ENCODE measurements at places on chromosomes 5 and 9. TPM values are rescaled to one million over a fixed set of nuclear protein-coding genes. Genes with fewer than 3 reads are reported as not detected.

FGFR4 gene
- 35.4 TPM for total RNA-seq

CDH18 gene
- total RNA-seq, result 0.87 TPM

CARD9 gene
- 35.6 TPM for total RNA-seq

OBP2B gene
- not detected for total RNA-seq

PCDHA1 gene
- not detected for total RNA-seq

ZNF879 gene
- total RNA-seq, result 0.63 TPM

DNA sequence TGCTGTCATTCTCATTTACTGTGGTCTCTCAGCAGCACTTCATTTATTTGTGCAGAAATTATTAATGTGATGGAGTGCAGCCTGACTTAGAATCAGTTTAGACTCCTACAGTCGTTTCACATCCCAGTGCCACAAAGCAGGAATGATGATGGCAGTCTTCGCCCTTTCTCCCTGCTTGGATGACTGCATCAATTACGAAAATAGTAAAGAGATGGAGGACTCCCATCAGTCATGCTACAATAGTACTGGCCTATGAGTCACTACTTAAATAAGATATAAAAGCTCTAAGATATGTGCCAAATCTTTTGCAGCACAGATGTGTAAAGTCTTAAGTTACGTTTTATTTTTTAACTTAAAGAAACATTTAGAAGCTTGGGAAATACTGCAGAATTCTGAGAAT is 263.9 kb downstream of the CHSY3 start:
- H3K4me1 ChIP-seq, result no peaks in the 10 kb centered on the region
- H3K27me3 ChIP-seq, result no peaks in the 10 kb centered on the region
- H3K36me3 ChIP-seq, result no peaks in the 10 kb centered on the region
- H3K4me3 ChIP-seq, result no peak overlapping the region

DNA sequence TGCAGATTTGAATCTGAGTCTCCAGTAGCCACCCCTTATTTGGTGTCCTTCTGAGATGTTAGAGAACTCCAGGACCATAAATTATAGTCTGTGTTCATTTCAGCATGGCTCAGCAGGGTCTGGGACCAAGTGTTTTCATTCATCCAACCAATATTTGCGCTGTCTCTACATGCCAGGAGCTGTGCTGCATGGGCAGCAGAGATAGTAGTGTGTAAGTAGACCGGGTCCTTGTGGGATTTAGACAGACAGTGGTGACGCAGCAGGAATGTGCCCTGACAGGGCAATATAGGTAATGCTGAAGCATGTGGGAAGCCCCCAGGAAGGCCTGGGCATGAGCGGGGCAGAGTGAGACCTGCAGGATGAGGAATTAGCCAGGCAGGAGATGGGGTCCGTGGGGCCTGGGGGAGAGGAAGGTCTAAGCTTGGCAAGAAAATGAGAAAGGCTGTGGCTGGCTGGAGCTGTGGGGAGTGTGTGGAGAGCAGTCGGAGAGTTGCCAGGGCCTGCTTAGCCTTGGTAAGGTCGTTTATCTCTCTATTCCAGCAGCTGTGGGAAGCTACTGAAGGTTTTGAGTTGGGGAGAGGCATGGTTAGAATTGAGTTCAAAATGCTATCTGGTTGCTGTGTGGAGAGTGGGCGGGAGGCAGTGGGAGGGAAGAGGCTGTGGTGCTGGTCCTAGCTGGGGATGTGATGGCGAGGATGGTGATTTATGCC is 16.8 kb downstream of the STXBP1 start:
- no peaks in the 10 kb centered on the region for H3K27me3 ChIP-seq
- H3K27ac ChIP-seq, result peak overlapping the region; percentile 79
- no peak overlapping the region for H3K4me3 ChIP-seq

DNA sequence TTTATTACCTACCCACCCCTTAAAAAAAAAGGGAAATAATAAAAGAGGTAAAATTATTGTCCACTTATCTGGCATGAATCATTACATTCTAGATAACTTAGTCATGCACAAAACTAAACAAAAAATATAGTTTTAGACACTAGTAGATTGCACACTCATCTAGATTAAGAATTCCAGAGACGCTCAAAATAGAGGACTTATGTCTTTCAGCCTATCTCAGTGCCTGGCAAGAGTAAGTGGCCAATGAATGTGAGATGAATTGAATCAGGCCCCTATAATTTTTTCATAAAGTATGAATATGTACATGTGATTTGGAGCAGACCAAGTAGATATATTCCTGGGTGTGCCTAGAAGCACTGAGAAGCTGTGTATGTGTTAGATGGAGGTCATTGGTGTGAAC is 2.0 kb upstream of the RXFP3 start:
- DNase-seq, result no peak
- peaks cover 18% of the 10 kb centered on the region for H3K4me1 ChIP-seq
- no peak overlapping the region for H3K4me3 ChIP-seq
- H3K27me3 ChIP-seq, result peaks cover 14% of the 10 kb centered on the region

GRCh38 chr9:15578714-15579113 is 25.9 kb downstream of the CCDC171 start:
- no peaks in the 10 kb centered on the region for H3K4me1 ChIP-seq
- no peak overlapping the region for H3K27ac ChIP-seq
- no peaks in the 10 kb centered on the region for H3K36me3 ChIP-seq
- H3K27me3 ChIP-seq, result no peaks in the 10 kb centered on the region

DNA sequence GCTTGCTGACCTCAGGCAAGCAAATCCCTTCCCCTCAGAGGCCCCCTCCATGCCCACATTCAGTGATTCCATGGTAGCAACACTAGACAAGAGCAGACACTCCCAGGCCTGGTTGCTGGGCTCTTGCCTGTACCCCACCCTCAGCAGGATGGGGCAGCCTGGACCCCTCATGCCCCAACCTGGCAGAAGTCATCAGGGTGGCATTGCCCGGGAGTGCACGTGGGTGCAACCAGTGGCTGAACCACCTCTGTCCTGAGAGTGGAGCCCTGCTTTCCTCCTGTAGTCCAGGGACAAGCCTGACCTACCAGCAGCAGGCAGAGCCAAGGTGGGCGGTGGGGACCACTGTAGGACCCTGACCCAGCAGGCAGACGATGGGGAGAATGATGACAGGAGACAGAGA is 65.8 kb upstream of the TBC1D2 start:
- no peaks in the 10 kb centered on the region for H3K27me3 ChIP-seq
- H3K36me3 ChIP-seq, result no peaks in the 10 kb centered on the region
- H3K27ac ChIP-seq, result no peak overlapping the region
- DNase-seq, result no peak
- H3K4me3 ChIP-seq, result no peak overlapping the region

DNA sequence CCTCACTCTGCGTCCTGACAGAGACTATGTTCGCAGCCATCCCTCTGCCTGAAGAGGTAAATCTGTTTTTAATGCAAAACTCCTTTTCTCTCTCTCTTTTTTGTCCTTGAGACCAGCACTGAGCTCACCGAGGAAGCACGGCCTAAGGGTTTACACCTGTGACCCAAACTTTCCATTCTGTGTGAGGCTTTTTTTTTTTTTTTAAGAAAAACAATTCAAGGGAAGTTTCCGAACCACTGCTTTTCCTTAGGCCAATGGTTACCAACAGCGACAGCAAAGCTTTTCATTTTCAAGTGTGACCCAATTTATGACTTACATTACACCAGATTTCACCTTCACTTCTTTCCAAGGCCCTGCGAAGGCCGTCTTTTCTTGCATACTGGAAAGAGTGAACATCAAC is 205.9 kb downstream of the EFNA5 start:
- no peak overlapping the region for H3K4me3 ChIP-seq
- DNase-seq, result no peak
- H3K4me1 ChIP-seq, result peaks cover 6% of the 10 kb centered on the region
- H3K36me3 ChIP-seq, result no peaks in the 10 kb centered on the region

DNA sequence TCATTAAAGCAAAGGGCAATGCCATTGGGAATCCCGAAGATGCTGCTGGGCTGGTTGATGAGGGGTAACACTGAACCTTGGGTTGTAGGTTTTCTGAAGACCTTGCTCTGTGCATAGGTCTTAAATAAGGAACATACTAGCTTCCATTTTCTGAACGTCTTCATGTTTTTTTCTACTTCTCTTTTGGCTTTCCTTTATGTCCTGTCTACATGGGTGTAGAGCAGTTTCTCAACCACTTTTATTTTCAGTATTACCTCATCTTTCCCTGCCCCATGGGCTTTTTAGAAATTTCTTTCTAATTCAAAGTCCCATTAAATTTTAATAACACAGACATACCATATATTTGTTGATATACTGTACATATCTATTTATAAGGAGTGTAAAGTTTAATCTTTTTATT is at the start of gene IFNA14:
Gene IFNA14, minus strand, starts transcription at position 95 of the 400 bp plus-strand sequence. Its CDS starts 70 bp downstream, at position 25.
- no peak within 1 kb of the TSS for H3K27ac ChIP-seq
- no peaks in the 10 kb centered on the region for H3K36me3 ChIP-seq
- H3K4me3 ChIP-seq, result no peak within 1 kb of the TSS
- no peak for DNase-seq

DNA sequence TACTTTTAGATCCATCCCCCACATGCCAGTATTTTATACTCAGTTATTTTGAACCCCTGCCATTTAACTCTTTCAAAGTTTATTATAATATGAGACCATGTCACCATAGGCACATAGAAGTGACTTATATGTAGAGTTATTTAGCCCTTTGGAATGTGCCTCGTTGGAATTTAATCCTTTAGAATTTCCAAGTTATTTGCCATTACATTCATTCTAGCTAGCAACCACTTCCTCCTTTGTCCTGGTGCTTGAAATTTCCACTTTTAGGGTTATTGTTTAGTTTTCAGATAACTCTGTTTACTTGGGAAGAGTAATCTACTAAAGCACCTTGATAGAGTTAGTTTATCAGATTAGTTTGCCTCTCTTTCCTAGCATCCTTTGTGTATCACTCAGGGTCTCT is 82.8 kb upstream of the TLE1 start:
- H3K27ac ChIP-seq, result no peak overlapping the region
- no peak for DNase-seq
- H3K4me1 ChIP-seq, result no peaks in the 10 kb centered on the region
- no peak overlapping the region for H3K4me3 ChIP-seq
- no peaks in the 10 kb centered on the region for H3K36me3 ChIP-seq

GRCh38 chr9:32571969-32572899 is 725 bp downstream of the NDUFB6 start:
- peak; percentile 59 for DNase-seq
- H3K4me3 ChIP-seq, result peak overlapping the region; percentile 78

DNA sequence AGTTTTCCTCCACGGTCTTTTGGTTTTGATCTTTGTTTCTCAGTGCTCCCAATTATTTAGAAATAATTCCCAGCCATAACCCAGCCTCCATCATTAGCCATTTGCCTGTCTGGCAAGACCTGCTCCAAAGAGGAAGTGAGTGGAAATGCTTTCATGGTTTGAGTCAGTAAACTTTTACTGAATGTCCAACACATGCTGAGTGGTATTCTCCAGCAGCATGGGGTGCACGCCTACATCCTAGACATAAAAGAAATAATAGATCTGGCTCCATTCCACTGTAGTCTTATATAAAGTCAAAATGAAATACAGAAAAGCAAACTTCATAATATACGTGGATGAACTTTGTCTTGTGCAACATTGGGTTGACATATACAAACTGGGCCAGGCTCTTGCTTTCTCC is 757.2 kb downstream of the TLE1 start:
- no peak for DNase-seq
- H3K27me3 ChIP-seq, result no peaks in the 10 kb centered on the region
- no peaks in the 10 kb centered on the region for H3K4me1 ChIP-seq
- no peak overlapping the region for H3K4me3 ChIP-seq
- no peak overlapping the region for H3K27ac ChIP-seq

DNA sequence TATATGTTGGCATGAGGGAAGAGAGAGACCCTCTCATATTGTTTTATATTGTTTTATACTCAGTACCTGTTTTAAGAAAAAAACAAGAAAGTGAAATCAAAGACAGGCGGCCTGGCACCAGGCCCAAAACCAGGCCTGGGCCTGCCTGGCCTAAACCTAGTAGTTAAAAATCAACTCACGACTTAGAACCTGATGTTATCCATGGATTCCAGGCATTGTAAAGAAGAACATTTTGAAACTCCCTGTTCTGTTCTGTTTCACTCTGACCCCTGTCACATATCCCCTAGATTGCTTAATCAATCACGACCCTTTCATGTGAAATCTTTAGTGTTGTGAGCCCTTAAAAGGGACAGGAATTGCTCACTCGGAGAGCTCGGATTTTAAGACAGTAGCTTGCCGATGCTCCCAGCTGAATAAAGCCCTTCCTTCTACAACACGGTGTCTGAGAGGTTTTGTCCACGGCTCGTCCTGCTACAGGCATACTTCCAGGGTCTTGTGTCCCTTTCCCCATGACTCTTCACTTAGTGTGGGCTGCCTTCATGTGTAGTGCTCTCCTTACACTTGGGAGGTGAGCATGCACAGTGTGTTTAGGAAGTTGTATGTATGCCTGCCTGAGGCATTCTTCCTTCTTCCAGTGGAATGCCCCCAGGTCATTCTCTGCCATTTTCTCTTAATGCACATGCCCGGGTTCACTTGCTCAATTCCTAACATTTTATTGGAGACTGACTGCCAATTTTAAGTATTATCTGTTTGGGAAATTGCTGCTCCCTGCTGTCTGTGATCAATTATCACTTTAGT is 17.8 kb downstream of the TBCA start:
- H3K4me3 ChIP-seq, result no peak overlapping the region
- H3K27ac ChIP-seq, result no peak overlapping the region
- peaks cover 29% of the 10 kb centered on the region for H3K36me3 ChIP-seq
- H3K27me3 ChIP-seq, result no peaks in the 10 kb centered on the region

- peaks cover 17% of the 10 kb centered on the region for H3K4me1 ChIP-seq
- no peaks in the 10 kb centered on the region for H3K36me3 ChIP-seq
- H3K27ac ChIP-seq, result no peak overlapping the region
Measured at GRCh38 chr5:14577079-14577725, 4.4 kb upstream of the OTULINL start.

DNA sequence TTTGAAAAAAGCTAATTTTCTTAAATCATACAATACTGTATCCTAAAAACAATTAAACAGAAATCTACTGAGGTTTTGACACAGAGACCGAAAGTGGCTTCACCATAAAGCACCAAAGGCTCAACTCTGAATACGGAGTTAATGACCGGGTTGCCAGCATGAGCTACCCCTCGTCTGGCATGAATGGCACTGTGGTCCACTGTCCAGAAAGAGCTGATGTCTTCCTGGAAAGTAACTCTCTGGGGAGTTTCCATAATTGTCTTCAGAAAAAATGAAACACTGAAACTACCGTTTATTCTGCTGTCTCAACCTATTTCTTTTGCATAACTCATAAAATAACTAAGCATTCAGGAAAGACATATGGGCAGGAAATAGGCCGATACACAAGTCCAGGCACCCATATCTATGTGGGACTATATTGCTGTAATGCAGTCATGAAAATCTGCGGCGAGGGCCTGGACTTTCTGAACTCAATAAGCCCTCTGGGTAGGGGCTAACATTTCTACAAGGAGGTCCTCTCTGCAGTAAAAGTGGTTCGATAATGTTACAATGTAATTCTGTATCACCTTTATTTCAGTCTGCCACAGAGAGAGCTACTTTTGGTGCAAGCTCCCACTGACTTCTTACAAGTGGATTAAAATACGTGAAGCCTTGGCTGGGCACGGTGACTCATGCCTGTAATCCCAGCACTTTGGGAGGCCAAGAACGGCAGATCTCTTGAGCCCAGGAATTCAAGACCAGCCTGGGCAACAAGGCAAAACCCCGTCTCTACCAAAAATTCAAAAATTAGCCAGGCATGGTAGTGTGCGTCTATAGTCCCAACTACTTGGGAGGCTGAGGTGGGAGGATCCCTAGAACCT is 52.4 kb downstream of the ANKH start:
- H3K36me3 ChIP-seq, result no peaks in the 10 kb centered on the region
- no peak overlapping the region for H3K4me3 ChIP-seq
- H3K4me1 ChIP-seq, result no peaks in the 10 kb centered on the region
- peaks cover 7% of the 10 kb centered on the region for H3K27me3 ChIP-seq
- DNase-seq, result no peak
